ENCODE measurements at places on chromosomes 3 and 15.

DNA sequence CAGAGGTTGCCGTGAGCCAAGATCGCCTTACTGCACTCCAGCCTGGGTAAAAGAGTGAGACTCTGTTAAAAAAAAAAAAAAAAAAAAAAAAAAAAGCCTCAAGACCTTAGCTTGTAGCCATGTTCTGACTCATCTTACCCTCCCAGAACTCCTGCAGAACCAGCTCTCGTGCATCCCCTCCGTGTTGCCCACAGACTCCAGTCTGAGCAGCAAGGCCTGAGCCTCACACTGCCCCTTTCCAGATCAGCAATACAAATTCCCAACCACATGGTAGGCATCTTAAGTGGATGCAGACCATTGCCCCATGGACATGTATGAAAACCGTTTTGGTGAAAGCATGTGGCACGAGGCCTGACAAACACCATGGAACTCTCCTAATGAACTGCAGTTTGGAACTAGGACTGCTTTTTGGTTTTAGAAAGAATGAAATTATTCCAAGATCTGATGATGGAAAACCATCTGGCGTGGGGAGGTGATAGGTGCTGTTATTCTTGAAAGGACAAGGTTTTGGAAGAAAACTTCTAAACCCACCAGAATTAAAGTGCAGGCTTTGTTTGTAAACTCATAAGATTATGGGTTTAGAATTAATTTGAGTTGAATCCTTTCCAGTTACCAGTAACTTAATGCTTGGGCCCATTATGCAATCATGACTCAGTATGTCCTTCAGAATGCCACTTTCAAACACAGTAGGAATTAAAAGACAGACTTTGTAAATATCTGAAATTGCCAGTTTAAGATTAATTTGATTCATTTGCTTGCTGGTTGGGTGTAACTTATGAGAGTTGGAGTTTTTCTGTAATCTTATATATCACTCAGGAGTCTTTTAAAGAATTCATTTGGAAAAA, 163.7 kb upstream of the LRTM1 start:
- DNase-seq = no peak

GRCh38 chr3:100261485-100261903, 702 bp downstream of the TBC1D23 start:
- no peak for DNase-seq

- DNase-seq = no peak
Measured at GRCh38 chr3:151107701-151108100, 22.2 kb downstream of the MED12L start.

DNA sequence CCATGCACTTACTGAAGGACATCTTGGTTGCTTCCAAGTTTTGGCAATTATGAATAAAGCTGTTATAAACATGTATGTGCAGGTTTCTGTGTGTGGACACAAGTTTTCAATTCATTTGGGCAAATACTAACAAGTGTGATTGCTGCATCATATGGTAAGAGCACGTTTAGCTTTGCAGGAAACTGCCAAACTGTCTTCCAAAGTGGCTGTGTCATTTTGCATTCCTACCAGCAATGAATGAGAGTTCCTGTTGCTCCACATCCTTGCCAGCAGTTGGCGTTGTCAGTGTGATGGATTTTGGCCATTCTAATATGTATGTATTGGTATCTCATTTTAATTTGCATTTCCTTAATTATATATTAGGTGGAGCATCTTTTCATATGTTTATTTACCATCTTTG, 280.1 kb downstream of the SV2B start:
- DNase-seq = no peak

- DNase-seq = peak; percentile 39
Measured at GRCh38 chr3:69081583-69082262, 1.6 kb upstream of the UBA3 start.

GRCh38 chr3:11903047-11903446, 56.4 kb upstream of the TAMM41 start:
- DNase-seq = no peak

- no peak for DNase-seq
Measured at GRCh38 chr3:160564258-160564911, 986 bp downstream of the KPNA4 start.

DNA sequence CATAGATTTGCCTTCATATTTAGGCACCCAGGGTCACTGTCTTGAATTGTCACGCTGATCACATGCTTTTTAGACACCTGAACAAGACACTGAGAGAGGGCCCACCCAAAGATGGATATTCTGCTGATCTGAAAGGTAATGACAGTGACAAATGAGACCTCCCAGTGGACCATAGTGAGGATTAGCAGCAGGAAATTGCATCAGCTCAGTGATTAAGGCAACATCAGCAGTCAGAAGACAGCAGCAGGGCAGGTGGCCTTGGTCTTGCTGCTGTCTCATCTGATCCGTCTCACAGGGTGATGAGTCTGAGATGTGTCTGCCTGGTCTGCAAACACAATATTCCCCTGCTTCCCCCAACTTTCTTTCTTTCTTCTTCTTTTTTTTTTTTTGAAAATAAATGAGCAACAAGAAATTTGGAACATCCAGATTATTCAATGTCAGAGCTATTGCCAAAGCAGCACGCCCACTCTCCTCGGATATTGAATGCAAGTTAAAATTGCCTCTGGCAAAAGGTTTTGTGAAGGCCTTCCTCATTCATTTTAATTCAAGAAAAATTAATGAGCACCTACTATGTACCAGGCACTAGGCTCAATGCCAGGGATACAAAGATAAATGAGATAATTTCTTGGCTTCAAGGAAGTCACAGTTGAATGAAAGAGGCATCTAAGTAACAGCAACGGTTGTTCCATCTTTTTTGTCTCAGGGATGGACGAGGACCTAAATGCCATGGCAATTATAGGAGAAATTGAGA, 14.1 kb downstream of the OTOL1 start:
- DNase-seq = no peak

- no peak for DNase-seq
Measured at GRCh38 chr15:91488452-91488851, 365.1 kb upstream of the SLCO3A1 start.

GRCh38 chr3:19945534-19945933, 1.4 kb upstream of the RAB5A start:
- no peak for DNase-seq

DNA sequence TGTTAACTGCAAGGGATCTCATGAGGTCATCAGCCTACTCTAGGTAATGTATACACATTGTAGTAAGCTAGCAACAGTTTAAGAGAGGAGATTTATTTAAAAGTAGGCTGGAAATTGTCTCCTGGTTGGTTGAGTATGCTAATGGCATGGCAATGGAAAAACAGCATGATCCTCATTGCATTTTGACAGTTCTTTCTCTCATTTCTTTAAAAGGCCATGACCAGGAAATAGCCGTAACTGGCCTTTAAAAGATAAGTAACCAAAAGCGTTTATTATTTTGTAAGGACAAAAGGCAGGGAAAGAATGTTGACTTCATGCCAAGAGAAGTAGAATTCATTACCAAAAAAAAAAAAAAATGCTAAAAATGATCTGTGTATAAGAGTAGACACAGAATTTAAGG, 310.3 kb downstream of the FGF12 start:
- DNase-seq = no peak

DNA sequence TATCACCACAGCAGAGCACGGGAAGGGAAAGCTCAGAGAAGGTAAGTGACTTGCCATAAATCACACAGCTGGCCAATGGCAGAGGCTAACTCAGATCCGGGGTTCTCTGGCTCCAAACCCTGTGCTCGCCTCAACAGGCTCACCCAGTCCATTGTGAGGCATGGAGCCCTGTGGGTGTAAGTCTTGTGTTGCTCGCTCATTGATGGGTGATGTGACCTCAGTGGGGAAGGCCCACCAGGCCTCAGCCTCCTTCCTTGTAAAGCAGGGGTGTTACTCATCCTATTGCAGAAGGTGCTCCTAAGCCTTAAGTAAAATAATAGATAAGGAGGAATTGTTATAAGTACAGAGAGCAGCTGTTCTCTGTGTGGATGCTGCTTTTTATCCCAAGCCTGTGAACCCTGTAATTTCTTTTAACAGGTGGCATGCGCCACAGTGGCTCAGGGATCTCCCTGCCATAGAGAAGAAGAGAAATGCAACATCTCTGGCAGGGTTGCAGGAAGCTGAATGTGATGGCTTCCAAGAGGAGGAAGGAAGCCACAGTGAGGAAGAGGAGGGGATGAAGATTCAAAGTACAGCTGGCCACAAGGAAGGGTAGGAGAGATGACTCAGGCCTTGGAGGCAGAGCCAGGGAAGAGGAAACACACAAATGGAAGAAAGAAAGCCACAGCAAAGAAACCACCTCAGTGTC, 30.9 kb upstream of the SPSB4 start:
- DNase-seq = no peak

DNA sequence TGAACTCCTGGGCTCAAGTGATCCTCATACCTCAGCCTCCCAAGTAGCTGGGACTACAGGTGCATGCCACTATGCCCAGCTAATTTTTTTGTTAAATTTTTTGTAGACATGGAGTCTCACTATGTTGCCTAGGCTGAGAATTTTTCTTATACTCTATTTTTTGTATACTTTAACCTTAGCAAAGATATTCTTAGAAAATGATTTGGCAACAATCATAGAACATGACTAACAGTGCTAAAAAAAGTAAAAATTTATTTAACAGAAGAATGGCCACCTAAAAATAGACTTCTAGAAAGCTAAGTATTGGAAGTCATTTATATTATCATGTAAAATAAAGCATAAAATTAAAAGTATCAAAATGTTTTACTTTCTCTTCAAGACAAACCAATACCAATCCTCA, 322.3 kb downstream of the PLCL2 start:
- DNase-seq = no peak

- no peak for DNase-seq
Measured at GRCh38 chr15:53530761-53531160, 228.7 kb downstream of the WDR72 start.

GRCh38 chr15:64144565-64145281, 6.8 kb upstream of the SNX22 start:
- DNase-seq = no peak

DNA sequence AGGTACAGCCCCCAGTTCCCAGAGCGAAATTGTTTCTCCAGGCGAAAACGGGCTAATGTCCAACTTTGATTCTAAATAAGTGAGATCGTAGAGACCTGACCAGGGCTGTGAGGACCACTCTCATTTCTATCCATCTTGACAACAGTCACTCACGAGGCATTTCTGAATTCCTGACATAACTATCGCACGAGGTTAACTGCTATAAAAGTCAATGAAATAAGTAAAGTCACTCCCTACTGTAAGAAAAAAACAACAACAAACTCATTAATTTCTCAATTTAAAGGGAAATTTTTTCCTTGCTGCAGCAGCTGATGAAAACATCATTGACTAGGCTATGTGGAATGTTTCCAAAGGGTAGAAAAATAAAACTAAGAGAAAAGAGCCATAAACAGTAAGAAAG, 69.1 kb downstream of the GREM1 start:
- DNase-seq = no peak

DNA sequence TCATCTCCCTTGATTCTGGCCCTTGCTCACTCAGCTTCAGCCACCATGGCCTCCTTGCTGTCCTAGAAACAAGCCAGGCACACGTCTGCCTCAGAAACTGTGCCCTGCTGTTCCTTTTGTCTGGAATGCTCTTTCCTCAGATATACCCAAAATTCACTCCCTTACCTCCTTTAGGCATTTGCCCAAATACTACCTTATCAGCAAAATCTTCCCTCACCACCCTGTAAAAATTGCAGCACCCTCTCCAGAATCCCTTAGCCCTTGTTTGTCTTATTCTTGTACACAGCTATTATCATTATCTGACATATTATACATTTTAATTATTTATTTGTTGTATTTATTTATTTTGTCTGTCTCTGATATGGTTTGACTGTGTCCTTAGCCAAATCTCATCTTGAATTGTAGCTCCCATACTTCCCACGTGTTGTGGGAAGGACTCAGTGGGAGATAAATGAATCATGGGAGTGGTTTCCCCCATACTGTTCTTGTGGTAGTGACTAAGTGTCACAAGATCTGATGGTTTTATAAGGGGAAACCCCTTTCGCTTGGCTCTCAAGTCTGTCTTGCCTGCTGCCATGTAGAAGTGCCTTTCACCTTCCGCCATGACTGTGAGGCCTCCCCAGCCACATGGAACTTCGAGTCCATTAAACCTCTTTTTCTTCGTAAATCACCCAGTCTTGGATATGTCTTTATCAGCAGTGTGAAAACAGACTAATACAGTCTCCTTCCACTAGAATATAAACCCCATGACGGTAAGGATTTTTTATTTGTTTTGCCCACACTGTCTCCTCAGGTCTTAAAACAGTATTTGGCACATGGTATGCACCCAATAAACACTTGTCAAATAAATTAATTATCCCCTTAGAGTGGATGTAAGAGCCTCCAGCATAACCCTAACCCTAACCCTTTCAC, 60.0 kb upstream of the STT3B start:
- no peak for DNase-seq

DNA sequence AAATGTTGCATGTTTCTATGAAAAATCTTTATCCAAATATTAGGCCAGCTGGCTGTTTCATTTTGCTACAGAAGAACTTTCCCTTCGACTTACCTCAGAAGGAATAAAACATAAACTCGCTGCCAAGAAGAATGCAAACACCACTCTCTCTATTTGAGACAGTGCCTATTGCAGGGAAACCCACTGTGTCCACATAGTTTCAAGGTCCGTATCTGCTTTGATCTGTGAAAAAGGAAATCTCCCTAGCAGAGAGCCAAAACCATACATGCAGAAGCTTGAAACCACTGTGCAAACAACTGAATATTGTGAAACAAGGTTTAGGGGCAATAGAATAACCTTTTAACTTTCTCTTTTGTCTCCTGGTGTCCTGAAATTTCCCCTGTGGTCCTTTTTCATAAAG, 35.0 kb upstream of the CAPN7 start:
- DNase-seq = no peak
